ENCODE measurements at places on chromosomes 2 and 18.

GRCh38 chr2:66539452-66539851, 104.5 kb downstream of the MEIS1 start:
- peak; percentile 69 for DNase-seq

DNA sequence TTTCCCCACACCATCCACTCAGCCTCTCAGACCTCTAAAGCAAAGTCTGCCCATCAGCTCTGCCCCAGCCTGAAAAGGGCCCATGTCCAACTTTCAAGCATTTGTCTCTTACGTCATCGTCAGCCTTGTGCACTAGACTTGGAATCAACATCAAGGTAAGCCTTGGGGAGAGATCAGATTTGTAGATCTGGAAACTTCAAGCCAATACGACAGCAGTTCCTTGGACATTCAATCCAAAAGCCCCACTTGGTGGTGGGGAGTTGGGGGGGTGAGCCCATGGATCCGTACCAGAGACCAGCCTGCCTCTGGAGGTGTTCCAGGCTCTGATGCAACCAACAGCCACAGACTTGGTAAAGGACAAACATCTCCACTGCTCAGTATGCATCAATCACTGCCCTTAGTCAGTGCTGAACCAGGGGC, 206.8 kb upstream of the MEIS1 start:
- DNase-seq = no peak

DNA sequence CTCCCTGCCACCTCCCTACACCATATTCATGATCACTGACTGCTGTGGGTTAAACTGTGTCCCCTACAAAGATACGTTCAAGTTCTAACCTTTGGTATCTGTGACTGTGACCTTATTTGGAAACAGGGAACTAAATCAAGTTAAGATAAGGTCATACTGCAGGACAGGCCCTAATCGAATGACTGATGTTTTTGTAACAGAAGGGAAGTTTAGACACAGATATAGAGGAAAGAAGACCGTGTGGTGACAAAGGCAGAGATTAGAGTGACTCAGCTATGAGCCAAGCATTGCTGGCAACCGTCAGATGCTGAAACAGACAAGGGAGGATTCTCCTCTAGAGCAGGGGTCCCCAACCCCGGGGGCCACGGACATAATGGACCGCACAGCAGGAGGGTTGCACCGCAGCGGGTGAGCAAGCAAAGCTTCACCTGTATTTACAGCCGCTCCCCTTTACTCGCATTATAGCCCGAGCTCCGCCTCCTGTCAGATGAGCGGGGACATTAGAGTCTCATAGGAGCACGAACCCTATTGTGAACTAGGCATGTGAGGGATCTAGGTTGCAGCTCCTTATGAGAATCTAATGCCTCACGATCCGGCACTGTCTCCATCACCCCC, 28.9 kb upstream of the RNF152 start:
- DNase-seq = no peak

DNA sequence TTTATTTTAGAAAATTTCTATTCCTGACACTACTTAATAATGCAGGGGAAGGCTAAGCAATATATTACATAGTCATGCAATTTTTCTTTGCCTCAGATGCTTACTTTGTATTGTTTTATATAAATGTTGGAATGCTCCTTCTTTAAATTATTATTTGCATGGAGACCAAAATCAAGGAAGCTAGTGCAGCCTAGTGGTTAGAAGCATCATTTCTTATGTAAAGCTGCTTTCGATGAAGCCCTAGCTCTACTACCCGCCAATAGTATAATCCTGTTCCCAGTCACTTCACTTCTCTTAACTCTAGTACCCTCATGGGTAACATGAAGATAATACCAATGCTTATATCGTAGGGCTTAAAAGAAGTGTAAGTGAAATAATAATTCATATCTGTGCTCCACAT, 198.9 kb downstream of the LRATD1 start:
- DNase-seq = no peak

DNA sequence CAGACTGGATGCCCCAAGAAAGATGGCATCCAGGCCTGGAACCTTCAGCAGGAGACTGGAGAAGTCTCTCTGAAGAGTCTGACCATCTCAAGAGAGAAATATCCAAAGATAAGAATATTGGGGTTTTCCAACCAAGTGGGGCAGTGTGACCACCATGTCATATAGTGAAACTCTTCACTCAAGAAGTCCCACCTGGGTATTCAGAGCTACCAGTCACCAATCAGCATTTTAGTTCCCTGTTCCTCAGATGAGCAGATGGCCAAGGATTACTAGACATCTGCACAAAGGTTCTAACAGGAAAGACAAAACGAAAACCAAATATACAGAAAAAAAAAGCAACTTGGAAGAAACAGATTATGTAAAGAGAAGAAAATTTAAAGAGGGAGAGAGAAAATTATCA, 38.5 kb upstream of the CXCR4 start:
- DNase-seq = no peak

- DNase-seq = no peak
These were observed 154.2 kb downstream of the RDH14 start for GRCh38 chr2:18406219-18406618.
